ENCODE measurements at places on chromosomes 7 and 10. TPM values are rescaled to one million over a fixed set of nuclear protein-coding genes. Genes with fewer than 3 reads are reported as not detected.

The ZSCAN21 gene
- 8.4 TPM for total RNA-seq

The NXPH1 gene
- not detected for total RNA-seq

The GPR26 gene
- not detected for total RNA-seq

The TFR2 gene
- 0.79 TPM for total RNA-seq

The SLC18A3 gene
- not detected for total RNA-seq

The KLF6 gene
- total RNA-seq: 76.3 TPM

The PMPCB gene
- 55.9 TPM for total RNA-seq

The FANK1 gene
- total RNA-seq: 0.81 TPM

- no peak for DNase-seq
Observed at GRCh38 chr10:29850371-29850770, 209.0 kb downstream of the JCAD start.

DNA sequence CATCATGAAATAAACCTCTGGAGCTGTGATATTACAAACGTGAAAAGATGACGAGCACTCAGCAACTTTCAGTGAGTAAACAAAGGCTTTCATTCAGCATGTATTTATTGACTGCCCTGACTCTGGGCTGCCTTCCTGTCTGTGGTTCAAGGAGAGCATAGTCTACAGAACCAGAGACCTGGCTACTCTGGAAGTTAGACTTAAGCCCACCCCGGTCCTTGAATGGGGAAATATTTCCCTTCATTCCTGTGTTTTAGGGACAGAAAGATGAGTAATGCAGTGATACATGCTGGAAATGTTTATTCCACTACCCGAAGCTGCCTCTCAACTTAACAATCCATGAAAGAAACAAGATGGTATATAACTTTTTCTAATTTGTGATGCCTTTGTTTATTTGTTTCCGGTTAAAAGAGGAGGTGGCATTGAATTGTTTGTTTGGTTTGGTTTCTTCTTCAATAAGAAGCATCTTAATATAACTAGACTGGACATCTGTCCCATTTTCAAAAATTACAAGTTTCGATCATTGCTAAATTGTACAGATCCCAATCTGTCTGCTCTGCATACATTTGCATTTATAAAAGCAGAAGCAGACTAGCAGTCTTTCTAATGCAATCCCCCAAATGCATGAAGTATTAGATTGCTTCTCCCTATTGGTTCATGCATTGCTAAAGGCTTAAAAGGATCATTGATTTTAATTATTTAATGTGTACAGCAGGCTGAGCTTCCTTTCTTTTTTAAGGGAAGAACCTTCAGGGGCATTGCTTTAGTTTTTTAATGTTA is 57.7 kb downstream of the TRUB1 start:
- DNase-seq: no peak

- DNase-seq: no peak
Observed at GRCh38 chr7:4113976-4114375, 568.1 kb upstream of the FOXK1 start.

DNA sequence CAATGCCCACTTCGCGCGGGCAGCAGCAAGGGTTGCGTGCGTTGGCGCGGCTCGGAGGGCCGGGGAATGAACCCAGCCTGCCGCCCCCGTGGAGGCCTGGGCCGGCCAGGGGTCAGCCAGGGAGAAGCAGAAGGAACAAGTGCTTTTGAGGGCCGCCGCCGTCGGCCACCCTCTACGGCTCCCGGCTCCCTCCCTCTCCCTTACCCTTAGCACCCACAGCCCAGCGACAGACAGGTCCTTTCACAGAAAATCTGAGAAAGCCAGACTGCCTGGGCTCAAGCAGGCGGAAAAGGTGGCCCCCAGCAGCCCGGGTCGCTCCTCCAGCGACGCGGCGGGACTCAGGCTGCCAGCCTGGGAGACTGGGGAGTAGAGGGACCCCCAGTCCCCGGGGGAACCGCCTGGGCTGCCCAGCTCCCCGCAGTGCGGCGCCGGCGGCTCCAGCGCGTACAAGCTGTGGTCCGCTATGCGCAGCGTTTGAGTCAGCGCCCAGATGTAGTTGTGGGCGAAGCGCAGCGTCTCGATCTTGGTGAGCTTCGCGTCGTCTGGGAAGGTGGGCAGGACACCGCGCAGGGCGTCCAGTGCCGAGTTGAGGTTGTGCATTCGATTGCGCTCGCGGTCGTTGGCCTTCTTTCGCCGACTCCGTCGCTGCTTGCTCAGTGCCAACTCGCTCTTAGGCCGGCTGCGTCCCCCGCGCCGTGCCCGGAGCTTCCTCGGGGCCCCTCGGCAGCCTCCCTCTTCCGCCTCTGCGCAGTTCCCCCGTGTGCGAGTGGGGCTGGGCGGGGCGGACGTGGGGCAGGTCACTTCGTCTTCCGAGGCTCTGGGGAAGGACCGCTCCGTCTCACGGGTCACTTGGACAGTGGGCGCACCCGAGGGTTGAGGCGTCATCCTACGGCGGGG is 815 bp downstream of the NEUROG3 start:
- no peak for DNase-seq

GRCh38 chr7:116206141-116206540 is 4.2 kb upstream of the TES start:
- no peak for DNase-seq

- DNase-seq: no peak
Observed at GRCh38 chr7:5441840-5442503, 18.3 kb upstream of the TNRC18 start.

- no peak for DNase-seq
Observed at GRCh38 chr7:132076301-132077035, 499.8 kb downstream of the PLXNA4 start.

DNA sequence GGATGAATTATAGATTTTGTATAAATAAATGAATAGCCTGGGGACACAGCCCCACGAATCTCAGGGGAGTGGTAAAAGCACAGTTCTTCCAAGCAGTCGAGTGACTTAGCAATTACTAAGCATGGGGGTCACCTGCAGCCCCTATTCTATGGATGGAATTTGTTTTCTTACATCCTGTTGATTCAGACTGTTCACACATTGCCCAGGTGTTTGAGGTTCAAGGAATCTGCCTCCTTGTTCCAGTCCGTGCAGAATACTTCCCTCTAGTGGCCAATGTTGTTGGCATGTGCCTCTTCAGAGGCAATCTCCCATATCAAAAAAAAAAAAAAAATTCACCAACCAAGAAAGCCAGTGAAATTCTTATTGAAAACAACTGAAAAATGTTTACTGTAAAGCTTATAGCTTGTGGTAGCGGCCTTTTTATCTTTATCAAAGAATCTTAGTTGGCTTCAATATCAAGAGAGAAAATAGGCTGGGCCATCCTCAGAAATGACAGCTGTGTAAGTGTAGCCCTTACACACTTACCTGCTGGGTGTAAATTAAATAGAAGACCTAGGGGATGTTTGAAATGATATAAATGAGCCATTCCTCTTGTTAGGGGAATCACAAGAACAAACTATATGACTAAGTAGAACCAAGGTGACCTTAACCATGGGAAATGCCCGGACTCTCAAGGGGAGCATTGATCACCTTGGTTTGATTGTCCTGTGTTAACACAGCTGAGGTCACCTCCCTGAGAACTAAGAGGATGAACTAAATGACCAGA is 7.8 kb downstream of the LIPM start:
- no peak for DNase-seq

DNA sequence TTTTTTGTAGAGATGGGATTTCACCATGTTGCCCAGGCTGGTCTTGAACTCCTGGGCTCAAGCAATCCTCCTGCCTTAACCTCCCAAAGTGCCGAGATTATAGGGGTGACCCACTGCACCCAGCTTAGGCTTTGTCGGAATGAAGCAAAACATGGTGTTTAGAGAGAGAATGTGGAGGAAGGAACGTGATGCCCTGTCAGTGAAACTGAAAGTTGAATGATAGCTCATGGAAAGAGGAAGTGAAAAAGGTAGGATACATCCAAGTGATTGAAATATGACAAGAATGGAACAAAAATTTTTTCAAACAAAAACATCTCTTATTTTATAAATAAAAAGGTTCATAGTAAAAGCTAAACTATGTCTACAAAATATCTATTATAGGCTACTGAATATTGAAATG is 5.9 kb downstream of the AKAP9 start:
- DNase-seq: no peak

DNA sequence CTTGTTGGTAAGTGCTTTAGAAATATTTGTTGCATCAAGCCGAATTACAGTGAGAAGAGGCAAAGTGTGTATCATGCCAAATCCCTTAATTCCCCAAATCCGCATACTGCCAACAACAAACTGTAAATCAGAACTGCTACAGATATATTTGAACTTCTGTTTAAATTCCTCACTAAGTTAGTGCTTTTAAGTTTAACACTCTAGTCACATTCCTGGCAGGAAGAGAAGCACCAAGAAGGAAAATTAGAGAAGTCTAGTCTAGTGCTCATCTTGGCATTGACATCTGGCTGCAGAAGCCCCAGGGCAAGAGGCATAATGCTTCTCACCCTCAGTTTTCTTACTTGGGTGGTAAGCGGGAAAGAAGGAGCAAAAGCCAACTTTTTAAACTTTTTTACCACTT is 343.5 kb downstream of the GPR37 start:
- DNase-seq: no peak

DNA sequence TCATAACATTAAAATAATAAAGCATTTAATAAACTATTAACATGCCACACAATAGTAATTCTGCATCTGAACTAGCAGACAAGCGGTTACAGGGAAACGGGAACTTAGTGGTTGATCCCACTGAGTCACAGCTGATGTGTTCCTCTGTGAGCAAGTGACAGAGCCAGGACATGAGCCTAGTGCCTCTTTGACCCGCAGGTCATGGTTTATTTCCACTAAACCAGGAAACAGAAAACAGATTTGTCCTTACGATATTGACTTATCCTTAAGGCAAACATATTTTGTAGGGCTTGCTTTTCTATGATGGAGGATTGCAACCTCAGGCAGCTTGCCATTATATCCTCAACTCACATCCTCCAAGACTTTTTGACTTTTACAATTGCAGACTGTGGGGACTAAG is 987.3 kb downstream of the CCSER2 start:
- no peak for DNase-seq

DNA sequence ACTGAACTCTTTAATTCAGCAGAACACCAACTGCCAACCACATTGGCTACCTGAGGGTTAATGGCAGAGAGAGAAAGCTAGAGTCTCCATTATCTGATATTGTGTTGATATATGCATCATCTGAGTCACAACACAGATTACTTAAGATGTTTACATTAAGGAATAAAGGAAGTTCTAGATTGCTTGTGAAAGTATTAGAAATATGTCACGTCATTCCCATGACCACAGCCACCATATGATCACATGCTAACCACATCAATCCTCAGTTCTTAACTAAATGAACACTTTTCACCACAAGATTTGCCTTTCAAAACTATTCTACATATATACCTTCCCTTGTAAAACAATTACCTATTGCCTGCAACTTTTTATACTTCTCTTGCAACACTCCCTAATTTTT is 337.9 kb downstream of the FGFR2 start:
- DNase-seq: no peak

- DNase-seq: no peak
Observed at GRCh38 chr7:45582136-45582749, 8.1 kb downstream of the ADCY1 start.

- DNase-seq: no peak
Observed at GRCh38 chr7:108347616-108348015, 108.6 kb downstream of the NRCAM start.

- no peak for DNase-seq
Observed at GRCh38 chr10:58017719-58018367, 249.9 kb downstream of the IPMK start.

DNA sequence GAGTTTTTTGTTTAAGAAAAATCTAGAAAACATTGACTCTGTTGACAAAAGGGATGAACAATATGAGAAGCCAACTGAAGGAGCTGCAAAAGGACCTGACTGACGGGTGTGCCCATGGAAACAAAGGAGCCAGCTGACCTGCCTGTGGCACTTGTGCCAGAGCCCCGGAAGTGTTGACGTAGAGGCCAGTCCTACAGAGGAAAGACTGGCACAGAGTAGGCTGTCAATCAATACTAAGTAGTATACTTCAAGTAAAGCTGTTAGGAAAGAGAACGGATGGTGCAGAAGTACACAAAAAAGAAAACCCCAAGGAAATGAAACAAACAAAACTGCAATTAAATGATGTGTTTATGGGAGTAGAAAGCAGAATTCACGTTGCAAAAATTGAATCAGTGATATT is 19.0 kb upstream of the ABI1 start:
- DNase-seq: no peak

DNA sequence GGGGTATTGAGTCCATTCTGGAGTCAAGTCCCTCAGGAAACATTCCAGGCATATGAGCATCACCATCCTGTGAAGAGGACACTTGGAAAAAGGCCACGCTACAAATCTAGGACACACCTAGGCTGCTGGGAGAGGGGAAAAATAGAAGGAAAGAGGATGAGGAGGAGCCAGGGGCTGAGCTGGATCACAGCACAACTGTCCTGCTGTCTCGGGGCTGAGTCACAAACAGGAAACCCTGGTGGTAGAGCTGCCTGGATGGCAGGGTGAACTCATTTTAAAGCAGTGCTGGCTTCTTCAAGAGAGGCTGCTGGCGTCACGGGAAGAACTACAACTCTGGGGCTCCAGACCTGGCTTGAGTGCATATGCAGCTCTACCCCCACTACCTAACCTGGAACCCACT is 151.5 kb downstream of the RNF216 start:
- no peak for DNase-seq

DNA sequence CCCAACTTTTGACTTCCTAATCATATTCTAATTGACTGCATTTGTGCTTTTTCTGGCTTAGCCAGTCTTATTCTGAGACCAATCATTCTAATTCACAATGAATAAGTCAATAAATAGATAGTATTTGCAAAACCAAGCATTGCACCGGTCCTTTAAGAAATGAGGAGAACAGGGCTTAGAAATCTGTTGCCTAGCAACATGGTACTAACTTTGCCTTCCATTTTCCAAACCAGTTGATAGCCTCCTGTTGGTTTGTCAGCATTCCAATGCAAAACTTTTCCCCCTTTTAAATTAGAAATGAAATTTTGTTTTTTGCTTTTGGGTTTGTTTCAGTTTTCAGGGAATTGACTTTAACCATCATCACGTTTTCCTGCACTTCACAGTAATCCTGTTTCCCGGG is 603.5 kb upstream of the NRP1 start:
- no peak for DNase-seq

DNA sequence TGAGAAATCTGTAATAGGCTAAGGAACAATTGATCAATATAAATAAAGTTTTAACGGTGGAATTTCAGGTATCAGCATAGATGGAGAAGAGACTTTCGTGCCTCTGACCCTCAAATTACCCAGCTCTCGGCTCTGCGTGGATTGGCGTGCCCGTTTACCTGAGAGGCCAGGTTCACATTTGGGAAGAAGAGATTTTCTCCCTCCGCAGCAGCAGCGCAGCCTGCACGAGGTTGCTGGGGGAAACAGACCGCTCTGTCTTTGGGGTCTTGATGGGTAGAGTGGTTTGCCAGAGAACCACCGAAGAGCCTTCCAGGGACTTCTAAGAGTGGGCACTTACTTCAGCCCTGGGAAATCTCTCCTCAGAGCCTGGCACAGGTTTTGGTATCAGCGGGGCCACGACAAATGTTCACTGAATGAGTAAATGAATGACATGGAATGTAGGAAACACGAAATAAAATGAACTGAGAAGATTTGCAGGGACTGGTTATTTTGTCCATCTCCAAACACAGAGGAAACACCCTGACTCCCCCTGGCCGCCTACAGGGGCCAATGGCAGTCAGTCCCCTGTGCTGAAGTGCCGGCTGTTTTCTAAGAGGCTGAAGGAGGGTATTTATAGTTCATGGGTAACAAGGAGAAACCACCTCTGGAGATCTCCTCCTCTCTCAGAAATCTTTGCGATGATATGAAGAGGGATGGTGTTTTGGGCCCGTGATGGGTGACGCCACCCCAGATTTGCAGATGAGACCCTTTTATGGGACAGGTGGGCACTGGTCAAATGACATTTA is 338.5 kb downstream of the ADARB2 start:
- no peak for DNase-seq

Measured in left cardiac atrium (tissue), 4 donors.